CD14-positive monocyte (primary cell): ENCODE measurements at places on chromosomes 2 and 18. TPM values are rescaled to one million over a fixed set of nuclear protein-coding genes. Genes with fewer than 3 reads are reported as not detected.

DNA sequence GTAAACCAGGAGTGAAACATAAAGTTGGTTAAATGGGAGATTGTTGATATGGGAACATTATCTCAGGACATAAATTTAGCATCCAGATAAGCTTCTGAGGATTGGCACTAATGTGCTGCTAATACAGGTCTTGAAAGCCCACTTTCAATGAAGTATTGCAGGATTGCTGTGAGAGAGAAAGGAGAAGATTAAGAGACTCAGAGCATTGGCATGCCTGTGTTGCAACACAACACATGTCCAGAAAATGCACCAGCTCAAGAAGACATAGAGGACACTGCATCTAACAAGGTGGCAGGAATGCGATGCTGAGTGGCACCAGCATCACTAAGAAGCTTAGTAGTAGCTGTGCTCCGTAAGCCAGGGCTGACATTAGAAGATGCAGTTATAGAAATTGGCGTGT, 728.9 kb downstream of the SUCLG1 start:
- no peak for DNase-seq

DNA sequence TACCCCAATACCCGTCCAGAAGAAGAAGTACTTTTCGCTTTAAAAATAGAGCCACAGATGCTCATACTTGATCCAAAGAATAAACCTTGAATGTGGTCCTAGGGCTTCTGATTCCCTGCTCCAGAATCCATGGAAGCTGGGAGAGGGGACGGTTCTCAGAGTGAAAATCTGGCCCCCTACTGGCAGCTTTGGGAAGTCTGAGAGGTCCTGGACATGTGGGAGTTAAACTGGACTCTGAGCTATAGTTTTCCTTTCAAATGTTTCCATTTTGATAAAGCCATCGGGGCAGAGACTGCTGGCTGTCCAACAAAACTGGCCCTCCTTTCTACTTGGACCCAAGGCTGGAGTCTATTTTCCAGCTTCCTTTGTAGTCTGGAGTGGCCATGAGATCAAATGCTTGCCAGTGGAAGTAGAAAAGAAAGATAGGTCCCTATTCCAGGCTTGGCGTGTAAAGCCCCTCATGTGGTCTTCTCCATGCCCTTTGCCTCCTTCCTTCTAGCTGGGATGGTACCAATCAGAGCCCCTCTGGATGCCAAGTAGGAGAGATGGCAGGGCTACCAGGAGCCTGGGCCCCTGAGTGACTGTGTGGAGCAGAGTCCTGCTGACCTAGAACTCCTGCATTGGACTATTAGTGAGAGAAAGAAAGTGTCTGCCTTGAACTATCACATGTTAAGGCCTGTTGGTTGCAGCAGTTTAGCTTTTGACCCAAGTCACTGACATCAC, 37.7 kb upstream of the TBC1D8 start:
- DNase-seq: no peak

GRCh38 chr2:138223319-138223718, 259.0 kb downstream of the HNMT start:
- no peak for DNase-seq

GRCh38 chr2:33495683-33496082, 19.2 kb downstream of the RASGRP3 start:
- no peak for DNase-seq

DNA sequence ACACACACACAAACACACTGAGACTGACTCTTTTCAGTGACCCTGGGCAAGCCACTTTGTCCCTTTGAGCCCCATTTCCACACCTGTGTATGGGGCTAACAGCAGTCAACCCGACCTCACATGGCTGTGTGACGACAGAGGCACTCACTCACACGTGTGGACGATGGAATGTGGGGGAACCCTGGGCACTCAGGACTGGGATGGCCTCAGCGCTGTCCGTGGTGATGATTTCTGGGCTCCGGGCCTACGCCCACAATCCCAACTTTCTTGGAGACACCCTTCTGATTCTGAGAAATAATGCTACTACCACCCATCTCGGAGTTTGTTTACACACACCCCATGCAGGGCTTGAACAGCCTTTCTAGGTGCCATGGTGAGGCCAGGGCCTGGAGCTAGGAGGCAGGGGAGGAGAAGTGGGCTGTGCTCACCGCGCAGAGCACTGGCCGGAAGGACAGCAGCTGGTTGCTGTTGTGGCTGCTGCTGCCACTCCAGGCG, 1.5 kb downstream of the CRYBA2 start:
- DNase-seq: no peak

- DNase-seq: no peak
Observed at GRCh38 chr2:191215666-191216065, 29.5 kb upstream of the MYO1B start.

GRCh38 chr2:70789304-70790135, 923 bp downstream of the FIGLA start:
- peak; percentile 58 for DNase-seq

DSC3 gene
- not detected in 2 replicates for polyA plus RNA-seq

ZEB2 gene
- 76.8 TPM for polyA plus RNA-seq

NOSTRIN gene
- polyA plus RNA-seq: not detected

BOK gene
- not detected in 2 replicates for polyA plus RNA-seq

DNER gene
- polyA plus RNA-seq: 0.12 TPM

BOLL gene
- polyA plus RNA-seq: not detected
